ENCODE measurements at places on chromosomes 11 and 22. TPM values are rescaled to one million over a fixed set of nuclear protein-coding genes. Genes with fewer than 3 reads are reported as not detected.

Gene SEC14L6
- total RNA-seq: not detected

Gene CASP12
- not detected for total RNA-seq

Gene DGCR8
- 74.9 TPM for total RNA-seq

Gene RAG2
- total RNA-seq: not detected

Gene MS4A7
- not detected for total RNA-seq

Gene SYCE3
- not detected for total RNA-seq

Gene SLC16A8
- total RNA-seq: not detected

Gene UCP3
- total RNA-seq: 0.76 TPM

- peak; percentile 62 for DNase-seq
These were observed 851.1 kb upstream of the RAG2 start for GRCh38 chr11:37449146-37449545.

DNA sequence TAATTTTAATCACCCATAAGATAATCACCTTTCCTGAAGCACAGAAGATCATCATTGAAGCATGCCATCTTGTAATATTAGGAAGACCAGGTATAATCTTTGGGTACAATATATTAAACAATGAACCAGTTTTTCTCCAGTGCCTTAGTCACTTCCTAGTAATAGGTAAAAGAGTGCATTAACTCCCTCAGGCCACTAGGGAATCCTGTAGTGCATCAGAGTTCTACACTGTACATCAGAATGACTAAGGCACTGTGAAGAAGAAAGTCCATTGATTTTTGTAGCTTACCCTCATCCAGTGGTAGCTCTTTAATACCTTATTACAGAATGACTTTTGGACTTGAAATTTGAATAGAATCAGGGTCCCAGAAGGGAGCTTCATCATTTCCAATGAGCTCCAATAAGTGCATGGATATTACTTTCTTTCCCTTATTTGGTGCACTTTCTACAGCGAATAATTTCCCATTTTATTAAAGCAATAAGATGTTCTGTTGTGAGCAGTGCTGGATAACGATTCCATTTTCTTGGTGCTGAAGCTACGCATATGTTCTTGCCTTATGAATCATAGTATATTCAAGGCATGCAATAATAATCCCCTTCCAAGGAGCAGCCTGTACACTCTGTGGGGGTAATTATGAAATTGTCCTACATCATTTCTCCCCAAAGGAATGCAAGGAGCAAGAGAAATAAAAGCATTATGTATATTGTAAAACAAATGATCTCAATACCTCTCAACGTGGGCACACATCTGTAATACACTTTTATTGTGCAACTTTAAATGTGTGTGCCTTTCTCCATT lies 4.7 kb downstream of the C11orf87 start:
- DNase-seq: peak; percentile 20

- no peak for DNase-seq
These were observed 952 bp downstream of the TBC1D10A start for GRCh38 chr22:30325724-30326254.

DNA sequence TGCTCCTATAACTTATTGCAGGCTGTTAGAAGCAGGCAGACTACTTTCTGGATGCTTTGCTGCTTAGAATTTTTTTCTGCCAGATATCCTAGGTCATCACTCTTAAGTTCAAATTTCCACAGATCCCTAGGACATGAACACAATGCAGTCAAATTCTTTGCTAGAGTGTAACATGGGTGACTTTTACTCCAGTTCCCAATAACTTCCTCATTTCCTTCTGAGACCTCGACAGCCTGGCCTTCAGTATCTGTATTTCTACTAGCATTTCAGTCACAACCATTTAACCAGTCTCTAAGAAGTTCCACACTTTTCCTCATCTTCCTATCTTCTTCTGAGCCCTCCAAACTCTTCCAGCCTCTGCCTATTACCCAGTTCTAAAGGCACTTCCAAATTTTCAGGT lies 60.4 kb upstream of the ZBED5 start:
- DNase-seq: no peak

DNA sequence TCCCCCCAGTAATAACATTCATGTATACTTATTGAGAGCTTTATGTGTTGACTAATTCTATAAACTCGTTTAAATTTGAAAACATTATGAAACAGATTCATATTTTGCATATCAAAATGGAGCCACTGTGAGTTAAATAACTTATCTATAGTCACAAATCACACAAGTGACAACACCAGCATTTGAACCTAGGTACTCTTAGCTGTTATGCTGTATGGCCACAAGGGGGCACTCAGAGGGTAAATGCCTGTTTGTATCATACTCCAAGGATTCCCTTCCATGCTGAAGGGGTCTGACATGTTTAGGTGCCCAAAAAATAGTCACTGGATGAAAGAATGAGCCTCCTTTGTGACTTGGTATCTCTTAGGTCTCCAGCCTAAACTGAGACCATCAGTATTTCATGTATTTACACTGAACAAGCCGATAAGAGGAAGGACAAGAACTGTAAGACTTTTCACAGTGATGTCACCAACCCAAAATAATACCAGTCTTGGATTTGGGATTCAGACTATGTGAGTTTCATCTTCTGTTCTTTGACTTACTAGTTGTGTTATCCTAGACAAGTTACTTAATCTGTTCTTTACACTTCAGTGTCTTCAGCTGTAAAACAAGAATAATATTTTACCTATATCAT lies 12.2 kb upstream of the OR52D1 start:
- peak; percentile 71 for DNase-seq

- DNase-seq: no peak
These were observed 23.5 kb downstream of the MCAM start for GRCh38 chr11:119293461-119293860.

DNA sequence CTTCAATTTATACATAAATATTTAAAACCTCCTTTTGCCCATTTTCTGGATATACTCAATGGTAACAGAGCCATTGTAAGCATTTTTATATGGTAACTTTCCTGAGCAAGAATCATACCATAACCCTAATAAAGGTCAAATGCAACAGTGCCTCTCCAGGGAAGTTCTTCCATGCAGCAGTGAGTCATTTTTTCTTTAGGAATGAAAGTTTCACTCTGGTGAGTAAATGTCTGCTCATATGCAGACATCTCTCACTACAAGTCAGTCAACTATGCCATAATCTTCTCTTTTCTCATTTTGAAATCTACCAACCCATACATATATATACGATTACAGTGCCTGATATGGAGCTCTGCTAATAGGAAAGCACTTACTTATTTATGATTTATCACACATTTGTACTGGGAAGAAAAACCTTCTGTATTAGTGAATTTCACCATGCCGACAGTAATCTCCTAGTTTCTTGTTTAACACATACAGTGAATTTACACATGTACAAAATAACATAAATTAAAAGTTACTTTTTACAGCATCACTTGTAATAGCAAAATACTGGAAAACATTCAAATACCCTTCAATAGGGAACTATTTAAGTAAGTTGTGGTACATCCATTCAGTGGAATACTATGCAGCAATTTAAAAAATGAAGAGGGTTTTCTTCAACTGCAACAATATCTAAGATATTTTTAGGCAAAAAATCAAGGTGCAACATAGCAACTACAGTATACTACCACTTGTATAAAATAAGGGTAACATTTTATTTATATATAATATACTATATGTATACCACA lies 16.0 kb downstream of the STK33 start:
- DNase-seq: no peak

- DNase-seq: no peak
These were observed 25.2 kb downstream of the FLRT1 start for GRCh38 chr11:64060861-64061444.

DNA sequence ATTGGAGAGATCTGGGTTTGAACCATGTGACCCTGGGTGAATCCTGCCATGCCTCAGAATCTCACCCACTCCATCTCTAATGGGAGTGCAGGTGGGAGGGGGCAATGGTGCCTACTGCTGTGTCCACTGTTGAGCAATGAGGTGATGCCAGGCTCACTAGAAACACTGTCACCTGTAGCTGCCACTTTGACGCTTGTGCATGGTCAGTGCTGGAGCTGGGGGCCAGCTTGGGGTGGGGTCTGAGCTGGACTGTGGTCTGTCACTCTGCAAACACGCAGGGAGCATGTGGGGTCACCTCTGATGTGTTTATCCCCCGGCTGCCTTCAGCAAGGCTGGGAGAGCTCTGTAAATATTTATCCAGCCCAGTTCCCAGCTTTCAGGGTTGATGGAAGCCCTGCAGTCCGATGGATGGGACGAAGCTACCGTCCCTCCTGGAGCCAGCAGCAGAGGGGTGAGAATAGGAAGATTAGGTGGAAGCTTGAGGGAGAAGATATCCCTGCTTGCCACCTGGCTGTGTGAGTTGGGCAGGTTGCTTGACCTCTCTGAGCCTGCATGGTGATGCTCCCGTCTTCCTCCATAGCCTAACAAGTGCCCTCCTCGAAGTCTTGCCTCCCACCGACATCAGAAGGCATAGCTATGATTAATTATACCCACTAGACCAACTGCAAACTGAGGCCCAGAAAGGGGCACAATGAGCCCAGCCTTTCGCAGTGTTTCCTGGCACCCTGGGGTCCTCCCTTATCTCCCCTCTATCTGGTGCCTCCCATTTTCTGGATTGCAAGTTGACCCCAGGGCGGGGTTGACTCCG lies 1.7 kb downstream of the MMP11 start:
- no peak for DNase-seq

DNA sequence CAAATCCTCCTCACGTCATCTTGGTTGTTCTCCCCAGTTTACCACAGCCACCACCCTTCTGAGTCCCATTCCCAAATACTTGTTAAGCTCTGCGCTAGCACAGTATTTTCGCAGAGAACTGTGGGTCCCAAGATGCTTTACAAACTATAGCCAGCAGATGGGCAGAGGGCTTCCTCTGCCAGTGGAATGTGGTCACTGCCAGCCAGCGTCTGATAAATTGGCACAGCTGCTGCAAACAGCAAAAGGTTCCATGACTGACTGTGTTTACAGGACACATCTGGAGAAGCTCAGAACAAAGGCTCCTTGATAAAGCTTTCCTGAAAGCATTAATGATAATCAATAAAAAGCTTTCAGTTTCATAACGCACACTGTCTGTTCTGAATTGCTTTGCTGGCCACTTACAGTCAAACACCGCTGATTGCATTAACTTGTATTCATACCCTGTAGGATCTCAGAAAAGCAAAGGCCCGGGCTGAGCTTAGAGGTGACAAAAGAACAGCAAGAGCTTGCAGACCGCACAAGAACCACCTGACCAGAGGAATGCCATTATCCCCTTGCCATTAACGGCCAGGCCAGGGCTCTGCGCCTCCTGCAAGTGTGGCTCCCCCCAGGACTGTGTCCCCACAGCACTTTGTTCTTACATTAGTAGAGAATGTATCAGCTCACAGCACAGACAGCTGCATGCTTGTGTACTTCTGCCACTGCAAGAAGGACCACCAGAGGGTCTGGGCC lies 120.6 kb downstream of the MICAL3 start:
- DNase-seq: no peak

GRCh38 chr22:37079668-37080171 lies 28.2 kb downstream of the KCTD17 start:
- DNase-seq: no peak

GRCh38 chr22:38190581-38190980 lies 9.0 kb upstream of the PLA2G6 start:
- no peak for DNase-seq

DNA sequence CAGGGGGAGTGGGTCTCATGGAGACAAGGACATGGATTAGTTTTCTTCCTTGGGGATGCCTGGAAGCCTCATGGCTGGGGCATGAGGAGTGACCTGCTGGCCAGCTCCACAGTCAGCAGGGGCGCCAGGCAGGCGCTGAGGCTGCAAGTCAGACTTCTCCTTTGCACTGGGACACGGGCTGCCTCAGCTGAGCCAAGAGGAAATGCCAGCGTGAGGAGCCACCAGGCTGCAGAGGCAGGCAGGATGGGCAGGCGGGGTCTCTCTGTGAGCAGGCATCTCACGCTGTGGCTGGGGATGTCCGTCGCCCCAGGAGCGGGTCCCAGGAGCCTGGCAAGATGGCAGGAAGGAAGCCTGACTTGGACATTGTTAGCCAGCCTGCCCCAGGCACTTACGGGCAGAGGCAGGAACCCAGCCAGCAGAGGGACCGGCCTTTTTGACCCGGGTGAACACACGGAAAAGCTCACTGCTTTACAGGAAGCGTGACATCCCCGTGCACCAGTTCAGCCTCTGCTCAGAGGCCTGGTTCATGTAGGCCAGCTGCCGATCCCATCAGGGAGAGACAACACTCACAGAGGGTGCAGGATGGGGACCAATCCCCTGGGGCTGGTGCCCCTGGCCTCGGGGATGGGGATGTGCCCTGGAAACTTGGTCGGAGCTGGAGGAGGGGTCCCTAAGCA lies 10.2 kb downstream of the GNB1L start:
- DNase-seq: no peak

DNA sequence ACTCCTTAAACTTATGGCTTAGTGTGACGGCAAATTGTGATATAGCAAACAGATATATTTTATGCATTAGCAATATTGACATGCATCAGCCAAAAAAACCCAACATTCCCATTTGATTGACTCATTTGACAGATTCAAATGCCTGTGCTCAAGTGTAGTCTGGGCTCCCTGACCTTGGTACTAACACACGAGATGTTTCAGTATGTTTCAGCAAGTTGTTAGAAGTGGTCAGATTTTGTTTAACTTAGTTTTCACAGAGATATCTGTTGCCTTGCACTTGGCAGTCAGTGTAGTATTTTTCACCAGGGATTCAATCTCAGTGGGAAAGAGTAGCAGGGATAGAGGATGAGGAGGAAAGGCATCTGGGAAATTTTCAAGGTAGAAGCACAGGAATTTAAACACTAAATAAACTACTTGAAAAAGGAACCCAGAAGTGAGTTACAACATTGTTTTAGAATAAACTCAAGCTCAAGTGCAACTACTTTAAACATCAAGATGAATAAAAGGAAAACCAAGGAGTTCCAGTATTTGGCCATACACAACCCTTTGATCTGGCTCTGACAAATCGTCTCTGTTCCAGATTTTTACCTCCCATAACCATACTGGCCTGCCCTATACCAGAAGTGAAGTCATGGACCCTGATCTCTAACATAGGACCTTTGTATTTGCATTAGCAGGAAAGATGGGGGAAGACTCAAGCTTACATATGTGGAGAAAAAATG lies 56.5 kb upstream of the BLID start:
- DNase-seq: no peak

- DNase-seq: peak; percentile 15
These were observed 848.2 kb downstream of the BRD1 start for GRCh38 chr22:48979482-48979881.

DNA sequence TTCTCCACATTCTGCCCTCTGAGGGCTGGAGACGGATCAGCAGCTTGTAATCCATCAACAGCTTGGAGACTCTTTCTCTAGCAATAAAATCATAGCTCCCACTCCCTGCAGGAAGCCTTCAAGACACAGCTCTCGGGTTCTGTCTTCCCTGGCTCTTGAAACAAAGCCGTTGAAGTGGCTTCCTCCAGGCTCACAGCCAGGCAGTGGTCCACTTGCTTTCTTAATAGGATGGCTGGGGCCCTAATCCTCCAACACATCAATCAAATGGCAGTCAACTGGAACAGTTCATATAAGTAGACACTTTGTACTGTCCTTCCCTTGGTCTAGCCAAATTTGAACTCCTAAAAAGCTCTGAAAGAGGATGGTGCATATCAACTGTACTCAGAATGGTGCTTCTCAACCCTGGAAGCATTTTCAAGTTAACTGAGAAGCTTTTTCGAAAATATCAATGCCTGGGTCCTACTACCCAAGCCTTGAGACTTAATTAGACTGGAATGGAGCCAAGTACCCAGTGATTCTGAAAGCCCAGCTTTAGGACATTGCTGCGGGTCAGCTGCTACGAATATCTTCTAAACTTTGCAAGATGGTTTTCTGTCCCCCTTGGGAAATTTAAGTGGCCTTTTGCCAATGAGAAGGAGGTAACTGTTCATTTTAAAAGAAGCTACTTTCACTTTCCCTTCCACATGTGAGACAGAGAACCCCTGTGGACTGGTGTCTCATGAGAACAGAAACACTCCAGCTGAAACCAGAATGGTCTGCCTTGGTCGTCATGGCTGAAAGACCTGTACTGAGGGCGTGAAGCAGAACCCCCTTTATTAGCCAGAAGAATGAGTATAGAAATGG lies 74.7 kb downstream of the SC5D start:
- DNase-seq: no peak
